GM23338 (cell line): ENCODE measurements at places on chromosomes 13 and 19.

DNA sequence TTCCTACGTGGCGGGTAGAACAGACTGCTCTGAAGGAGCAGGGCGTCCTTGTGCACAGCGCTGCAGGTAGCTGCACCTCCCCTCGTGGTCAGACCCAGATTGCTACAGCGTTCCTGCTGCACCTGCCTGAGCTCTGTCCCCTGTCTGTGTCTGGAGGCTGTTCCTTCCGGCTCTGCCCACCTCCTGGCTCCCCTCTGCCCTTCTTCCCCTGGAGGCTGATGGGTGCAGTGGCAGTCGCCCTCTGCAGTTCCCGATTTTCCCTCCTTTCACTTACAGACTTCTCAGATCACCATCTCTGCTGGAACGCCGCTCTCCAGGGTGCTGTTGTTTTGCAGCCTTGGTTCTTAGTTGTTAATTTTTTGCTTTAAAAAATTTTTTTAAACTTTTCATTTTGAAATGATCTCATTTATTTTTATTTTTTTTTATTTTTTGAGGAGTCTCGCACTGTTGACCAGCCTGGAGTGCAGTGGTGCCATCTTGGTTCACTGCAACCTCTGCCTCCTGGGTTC, 53.6 kb downstream of the SMARCA4 start:
- peak; percentile 45 for DNase-seq

GRCh38 chr13:113333076-113333475, 30.9 kb downstream of the GRTP1 start:
- DNase-seq, result no peak

- no peak for DNase-seq
Observed at GRCh38 chr13:50838701-50839100, 4.8 kb downstream of the DLEU7 start.

DNA sequence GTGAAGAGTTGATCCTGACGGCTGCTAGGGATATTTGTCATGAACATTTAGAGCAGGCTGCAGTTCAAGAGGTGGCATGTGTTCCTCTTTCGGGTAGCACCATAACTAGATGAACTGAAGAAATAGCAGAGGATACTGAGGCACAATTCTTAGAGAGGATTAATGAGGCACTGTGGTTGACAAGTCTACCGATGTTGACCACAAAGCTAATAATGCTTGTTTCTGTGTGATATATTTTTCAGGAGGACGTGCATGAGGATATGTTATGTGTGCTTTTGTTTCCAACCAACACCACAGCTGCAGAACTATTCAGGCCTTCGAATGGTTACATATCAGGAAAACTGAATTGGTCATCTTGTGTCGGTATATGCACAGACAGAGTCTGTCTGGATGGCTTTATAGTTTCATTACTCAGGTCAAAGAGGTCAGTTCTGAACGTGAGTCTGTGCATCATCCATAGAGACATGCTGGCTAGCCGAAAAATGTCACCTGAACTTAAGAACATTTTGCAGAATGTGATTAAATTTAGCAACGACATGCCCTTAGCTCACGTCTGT, 210.1 kb upstream of the IRS2 start:
- DNase-seq, result no peak

GRCh38 chr19:37932985-37933936, 26.3 kb downstream of the SIPA1L3 start:
- DNase-seq, result no peak

DNA sequence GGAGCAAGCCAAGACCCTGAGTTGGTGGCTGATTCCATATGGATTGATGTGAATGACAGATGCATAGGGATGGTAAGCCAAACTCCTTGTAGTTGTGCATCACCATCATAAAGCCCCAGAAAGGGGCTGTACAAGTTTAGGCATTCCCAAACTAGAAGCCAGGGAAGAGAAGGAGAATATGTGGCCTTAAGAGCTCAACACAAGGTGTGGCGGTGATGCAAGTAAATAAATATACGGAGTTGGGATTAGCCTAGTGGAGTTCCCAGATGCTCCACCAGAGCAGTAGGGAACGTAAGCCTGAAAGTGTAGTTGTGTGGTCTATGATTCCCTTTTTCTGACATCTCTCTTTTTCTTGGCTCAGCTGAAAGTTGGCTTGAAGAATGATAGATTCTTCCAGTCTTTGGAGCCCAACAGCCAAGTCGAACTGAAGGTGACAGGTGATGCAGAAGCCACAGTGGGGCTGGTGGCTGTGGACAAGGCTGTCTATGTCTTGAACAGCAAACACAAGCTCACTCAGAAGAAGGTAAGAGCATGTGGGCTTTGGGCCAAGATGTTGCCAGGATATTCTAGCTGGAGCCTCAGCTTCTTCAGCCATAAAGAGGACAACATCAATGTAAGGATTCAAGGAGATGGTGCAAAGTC, 30.1 kb downstream of the RDH8 start:
- peak; percentile 70 for DNase-seq

DNA sequence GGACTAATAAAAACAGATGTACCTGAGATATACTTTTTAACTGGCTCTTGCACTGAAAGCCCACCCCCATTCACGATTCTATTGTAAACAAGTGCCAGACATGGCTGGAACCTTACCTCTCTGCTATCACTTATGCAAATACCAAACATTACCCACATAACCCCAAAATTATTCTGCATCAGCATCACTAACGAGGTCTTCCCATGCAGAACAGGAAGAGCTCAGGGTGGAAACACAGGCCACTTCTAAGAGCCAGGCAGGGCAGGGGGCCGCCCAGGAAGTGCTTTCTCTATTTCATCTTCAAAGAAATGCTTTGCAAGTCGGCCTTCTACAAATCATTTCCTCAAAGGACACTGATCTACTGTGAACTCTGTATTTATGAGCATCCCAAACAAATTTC, 7.3 kb downstream of the IRS2 start:
- no peak for DNase-seq

- peak; percentile 37 for DNase-seq
Observed at GRCh38 chr19:41023193-41023592, 32.1 kb downstream of the CYP2B6 start.

DNA sequence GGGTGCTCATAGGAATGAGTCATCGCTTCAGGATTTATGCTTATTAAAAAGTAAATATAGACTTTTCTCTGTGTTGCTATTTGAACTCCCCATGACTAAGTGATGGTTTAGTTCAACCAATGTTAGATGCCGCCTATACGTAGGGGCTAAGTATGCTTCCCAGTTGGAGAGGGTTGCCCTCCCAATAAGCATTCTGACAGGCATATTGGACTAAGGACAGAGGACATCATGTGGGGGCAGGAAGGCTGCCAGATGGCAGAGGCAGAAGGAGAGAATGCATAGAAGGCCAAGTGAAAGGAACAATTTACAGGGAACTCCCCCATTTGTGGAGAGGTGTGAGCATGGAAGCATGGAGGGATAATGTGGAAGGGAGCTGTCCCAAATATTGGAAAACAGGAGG, 318.4 kb upstream of the OBI1 start:
- no peak for DNase-seq

DNA sequence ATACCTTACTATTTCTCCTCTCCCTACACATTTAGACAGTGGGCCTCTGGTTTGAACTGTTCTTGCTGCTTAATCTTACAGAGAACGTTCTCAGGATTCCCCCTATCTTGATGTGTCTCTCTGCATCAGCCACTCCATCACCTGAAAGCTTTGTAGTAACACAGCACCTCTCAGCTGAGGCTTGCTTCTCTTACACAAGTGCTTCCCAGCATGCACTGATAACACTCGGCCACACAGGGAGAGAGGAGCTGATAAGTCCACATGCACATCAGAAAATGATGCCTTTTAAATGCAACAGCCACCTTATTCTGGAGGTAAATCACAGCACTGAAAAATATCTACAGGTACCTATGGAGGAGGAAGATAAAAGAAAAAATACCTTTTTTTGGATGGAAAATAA, 192.2 kb upstream of the TSHZ3 start:
- DNase-seq, result no peak

DNA sequence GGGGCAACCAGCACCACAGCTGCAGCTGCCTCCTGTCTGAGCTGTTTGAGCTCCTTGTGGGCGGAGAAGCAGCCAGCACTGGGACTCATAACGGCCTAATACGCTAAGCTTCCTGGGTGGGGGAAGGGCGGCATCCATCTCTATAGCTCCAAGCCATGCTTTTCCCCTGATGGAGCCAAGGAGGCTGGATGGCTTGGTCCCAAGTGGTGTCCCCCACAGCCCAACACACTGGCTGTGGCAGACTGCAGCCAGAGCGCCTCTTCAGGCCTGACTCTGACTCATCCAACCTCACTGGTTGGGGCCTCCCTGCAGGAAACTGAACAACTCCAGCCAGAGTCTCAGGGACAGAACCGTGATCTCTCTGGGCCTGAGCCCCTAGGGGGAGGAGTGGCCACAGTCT, 537.3 kb downstream of the SUCLA2 start:
- peak; percentile 12 for DNase-seq

DNA sequence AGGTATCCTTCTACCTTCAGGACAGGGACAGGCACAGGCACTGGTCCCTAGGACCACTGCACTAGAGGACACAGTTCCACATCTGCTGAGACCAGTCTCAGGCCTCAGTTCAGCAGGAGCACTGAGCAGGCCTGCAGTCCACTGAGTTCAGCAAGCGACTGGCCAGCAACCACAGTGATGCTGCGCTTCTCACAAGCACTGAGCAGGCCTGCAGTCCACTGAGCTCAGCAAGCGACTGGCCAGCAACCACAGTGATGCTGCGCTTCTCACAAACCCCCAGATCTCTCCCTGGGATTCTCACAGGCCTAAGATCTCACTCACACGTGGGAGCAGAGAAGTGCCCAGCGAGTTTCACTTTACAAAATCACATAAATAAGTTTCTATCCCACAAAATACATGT, 140.6 kb downstream of the IRS2 start:
- no peak for DNase-seq

GRCh38 chr19:11324079-11324661, 15.3 kb downstream of the RAB3D start:
- DNase-seq, result no peak

DNA sequence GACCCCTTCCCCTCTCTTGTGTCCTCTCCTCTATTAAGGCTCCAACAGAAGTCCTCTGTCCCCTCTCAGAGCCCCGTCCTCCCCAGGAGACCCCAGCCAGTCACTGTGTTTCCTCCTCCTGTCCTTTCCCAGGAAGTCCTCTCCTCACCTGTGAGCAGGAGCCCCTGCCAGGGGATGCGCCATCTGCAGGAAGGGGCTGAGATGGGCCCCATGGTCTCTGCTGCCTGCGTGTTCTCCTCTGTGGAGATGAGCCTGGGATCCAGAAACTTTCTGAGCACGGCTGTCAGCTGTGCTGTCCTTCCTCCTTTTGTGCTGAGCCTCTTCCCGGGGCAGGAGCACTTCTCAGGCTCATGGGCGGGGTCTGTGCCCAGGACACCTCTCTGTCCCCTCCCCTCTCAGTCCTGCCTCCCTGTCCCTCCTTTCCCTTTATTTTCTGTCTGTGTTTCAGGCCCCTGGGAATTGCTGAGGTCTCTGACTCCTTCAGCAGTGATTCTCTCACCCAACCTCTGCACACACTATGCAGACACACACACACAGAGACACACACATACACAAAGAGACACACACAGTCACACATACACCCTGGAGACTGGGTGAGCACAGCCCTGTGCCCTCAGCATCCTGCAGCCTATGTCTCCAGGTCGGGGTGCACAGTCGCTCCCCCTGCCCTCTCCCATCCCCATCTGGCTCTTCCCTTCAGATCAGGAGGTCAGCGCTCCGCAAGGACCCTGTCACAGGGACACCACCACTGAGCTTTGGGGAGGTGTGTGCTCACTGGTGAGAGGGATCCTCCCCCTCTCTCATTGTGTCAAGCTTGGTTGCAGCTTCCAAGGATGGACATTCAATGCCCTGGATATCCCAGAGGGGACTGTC, at the start of gene CEACAM8:
TSS of gene CEACAM8 (minus strand) at position 308 of the 873 bp plus-strand sequence. CDS start at position 212, 96 bp downstream.
- peak; percentile 23 for DNase-seq

GRCh38 chr13:42614436-42615035, 40.6 kb downstream of the TNFSF11 start:
- DNase-seq, result no peak

- peak; percentile 59 for DNase-seq
Observed at GRCh38 chr19:572743-573518, 535 bp downstream of the BSG start.

- DNase-seq, result no peak
Observed at GRCh38 chr19:49126575-49126974, 7.2 kb downstream of the PPFIA3 start.

DNA sequence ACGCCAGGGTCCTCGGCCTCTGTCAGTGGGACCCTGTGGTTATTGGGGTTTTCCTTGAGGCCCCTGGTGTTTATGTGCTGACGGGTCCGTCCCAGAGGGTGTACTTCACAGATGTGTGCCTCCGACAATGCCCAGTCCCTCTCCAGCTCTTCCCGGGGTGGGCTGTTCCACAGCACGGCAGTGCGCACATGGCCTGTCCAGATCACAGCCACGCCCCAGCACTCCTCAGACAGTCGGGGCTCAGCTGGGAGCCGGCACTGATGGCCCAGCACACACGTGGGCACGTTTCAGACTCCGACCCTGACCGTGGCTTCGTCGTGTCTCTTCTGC, 16.9 kb upstream of the F7 start:
- DNase-seq, result no peak

GRCh38 chr13:95182570-95183265, 118.5 kb downstream of the ABCC4 start:
- DNase-seq, result no peak

DNA sequence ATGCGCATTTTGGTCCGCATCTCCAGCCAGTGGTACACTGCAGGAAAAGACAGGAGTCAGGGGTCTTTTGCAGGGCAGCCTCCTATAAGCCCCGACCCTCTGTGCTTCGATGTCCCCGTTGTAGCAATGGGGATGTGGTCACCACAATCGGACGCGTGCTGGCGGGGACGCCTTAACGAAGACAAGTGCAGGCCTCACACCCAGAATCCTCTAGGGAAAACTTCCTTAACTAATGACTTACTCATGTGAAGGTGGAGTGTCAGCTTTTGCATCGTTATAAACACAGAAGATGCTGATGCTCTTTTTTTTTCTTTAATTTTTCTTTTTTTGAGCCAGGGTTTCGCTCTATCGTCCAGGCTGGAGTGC, 22.1 kb downstream of the VASP start:
- peak; percentile 38 for DNase-seq

DNA sequence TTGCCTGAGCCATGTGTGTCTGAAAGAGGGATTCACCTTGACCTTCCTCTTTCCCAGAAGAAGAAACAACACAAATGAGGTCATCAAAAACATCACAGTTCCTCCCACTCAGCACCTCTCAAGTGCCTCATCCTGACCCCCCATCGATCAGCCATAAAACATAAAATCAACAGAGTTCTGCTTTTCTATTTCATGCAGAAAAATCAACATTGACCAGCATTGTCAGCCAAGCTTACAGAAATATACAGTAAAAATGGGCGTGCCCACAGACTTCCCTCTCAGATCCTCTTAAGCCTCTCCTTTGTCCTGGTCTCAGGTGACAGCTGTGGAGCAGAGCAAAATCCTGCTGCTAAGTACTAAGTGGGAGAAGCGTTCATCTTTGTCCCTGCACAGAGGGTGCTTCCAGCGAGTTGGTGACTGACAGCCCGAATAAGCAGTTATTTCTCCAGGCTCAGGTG, 213.3 kb downstream of the OLFM4 start:
- DNase-seq, result no peak

DNA sequence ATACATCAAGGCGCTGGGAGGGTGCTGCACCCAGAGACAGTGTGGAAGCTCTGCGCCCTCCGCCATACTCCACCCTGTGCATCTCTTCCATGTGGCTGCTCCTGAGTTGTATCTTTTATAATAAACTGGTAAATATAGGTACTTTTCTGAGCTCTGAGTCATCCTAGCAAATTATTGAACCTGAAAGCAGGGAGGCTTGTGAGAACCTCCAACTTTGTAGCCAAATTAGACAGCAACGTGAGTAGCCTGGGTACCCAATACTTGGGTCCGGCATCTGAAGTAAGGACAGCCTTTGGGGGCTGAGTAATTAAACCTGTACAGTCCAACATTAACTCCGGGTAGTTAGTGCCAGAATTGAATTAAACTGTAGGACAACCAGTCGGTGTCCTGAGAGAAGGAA, 57.4 kb downstream of the RUBCNL start:
- no peak for DNase-seq
